ENCODE measurements at places on chromosomes 13 and 19.

DNA sequence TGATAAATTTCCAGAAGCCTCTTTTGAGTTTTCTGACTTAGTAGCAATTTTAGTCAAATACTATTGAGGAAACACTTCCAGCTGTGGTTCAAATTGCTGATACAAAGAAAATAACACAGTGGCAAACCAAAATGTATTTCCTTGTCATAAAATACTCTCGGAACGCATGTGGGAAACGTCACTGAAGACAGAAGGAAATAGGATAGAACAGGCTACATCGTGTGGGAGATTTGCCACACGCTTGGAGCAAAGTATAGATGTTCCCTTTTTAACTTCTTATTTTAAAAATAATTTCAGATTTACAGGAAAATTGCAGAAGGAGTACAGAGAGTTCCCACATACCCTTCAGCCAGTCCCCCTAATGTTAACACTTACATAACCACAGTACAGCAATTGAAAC lies 88.8 kb downstream of the ING1 start:
- no peak for DNase-seq

- DNase-seq: no peak
Measured at GRCh38 chr19:8526345-8527091, 12.6 kb upstream of the ZNF414 start.

DNA sequence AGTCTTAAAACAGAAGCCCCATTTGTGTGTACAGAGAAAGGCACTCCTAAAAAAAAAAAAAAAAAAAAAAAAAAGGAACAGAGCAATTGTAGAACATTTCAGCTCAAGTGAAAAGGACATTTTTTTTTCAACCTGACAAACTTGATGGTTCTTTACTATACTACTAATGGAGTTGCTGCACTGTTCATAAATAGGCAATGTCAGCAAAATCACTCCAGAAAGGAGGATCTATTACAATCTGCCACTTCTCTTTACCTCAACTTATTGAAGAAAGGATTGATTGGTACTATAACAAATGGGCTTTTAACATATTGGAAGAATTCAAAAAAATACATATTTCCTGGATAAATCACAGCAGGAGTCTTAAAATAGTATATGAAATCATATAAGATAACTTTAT lies 1517.7 kb downstream of the SLITRK1 start:
- no peak for DNase-seq

DNA sequence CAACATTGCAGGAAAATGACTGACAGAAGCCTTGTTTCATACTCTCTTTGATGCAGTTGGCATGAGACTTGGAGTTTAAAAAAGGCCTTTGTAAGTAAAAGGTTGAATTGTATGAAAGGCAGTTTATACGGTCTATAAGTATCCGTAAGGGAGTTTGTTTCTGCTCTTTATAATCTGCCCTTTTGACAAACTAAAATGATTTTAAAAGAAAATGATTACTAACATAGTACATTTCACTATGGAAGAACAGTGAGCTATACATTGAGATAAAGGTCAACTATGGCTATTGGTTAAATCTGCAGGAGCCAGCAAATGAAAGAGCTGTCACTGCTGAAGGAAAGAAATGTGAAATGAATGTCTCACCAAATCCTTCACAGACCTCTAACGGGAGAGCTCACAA lies 296.1 kb upstream of the SLITRK6 start:
- no peak for DNase-seq

DNA sequence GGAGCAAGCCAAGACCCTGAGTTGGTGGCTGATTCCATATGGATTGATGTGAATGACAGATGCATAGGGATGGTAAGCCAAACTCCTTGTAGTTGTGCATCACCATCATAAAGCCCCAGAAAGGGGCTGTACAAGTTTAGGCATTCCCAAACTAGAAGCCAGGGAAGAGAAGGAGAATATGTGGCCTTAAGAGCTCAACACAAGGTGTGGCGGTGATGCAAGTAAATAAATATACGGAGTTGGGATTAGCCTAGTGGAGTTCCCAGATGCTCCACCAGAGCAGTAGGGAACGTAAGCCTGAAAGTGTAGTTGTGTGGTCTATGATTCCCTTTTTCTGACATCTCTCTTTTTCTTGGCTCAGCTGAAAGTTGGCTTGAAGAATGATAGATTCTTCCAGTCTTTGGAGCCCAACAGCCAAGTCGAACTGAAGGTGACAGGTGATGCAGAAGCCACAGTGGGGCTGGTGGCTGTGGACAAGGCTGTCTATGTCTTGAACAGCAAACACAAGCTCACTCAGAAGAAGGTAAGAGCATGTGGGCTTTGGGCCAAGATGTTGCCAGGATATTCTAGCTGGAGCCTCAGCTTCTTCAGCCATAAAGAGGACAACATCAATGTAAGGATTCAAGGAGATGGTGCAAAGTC lies 30.1 kb downstream of the RDH8 start:
- DNase-seq: no peak
